Psoas muscle (tissue), 8 donors: ENCODE measurements at places on chromosomes 2 and 18. TPM values are rescaled to one million over a fixed set of nuclear protein-coding genes. Genes with fewer than 3 reads are reported as not detected.

Gene TDRD15
- polyA plus RNA-seq: not detected

Gene MALT1
- 6.5 TPM for polyA plus RNA-seq

Gene ALK
- polyA plus RNA-seq: 0.03 TPM

Gene NYAP2
- 0.03 TPM for polyA plus RNA-seq
